NCI-H187 (cell line): ENCODE measurements at places on chromosomes 12 and 14.

GRCh38 chr12:38269897-38270296 lies 46.7 kb upstream of the ALG10B start:
- no peak for DNase-seq

DNA sequence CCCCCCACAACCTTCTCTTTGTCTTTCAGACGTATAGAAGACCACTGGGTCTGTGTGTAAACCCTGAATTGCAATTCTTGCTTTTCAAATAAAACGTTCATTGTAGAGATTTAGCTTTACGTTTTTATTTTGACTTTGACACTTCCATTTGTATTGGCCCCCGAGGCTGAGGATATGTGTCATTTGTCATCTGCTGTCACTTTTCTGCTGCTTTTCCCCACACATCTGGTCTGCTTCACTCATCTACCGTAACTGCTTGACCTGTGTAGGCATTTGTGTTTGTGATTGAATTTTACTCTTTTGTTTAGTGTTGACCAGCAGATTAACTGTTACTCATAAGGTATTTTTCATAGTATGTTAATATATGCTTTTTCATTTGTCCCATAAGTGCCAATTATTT lies 157.2 kb upstream of the SYT10 start:
- no peak for DNase-seq

DNA sequence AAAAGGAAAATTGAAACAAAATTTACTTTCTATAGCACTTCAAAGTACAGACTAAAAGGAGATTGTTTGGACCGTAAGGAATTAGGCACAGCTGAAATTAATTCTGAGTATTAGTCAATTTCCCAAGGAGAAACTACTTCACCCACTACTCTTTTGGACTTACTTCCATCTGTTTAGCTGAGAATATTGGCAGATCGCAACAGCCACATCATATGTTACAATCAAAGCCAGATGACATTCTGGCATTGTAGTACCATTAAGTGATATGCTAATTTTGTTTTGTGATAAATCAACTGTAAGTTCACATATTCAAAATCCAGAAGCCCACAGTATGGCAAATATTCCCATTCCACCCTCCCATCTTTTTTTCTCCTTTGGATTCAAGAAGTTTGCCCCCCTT lies 47.1 kb upstream of the ANKS1B start:
- no peak for DNase-seq

- DNase-seq: no peak
These were observed 6.8 kb upstream of the TMED10 start for GRCh38 chr14:75183225-75183624.

DNA sequence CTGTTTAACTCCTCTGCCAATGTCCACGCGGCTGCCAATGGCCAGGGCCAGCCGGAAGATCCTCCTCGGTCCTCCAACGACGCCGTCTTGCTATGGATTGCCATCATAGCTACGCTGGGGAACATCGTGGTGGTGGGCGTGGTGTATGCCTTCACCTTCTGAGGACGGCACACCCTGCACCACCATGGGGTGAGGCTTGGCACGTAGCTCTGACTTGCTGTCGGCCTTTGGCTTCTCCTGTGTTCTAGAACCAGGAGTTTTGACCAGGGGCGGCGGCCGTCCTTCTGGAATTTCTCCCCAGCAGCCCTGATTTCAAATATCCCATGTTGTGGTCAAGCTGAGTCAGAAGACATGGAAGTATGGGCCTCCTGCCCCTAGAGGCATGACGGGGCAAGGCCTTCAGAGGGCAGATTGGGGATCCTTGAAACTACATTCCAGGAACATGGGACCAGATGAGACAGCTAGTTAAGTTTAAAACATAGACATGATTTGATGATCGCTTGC lies 47.5 kb downstream of the C14orf132 start:
- DNase-seq: no peak

- DNase-seq: no peak
These were observed 6.5 kb downstream of the OLR1 start for GRCh38 chr12:10165421-10165820.

- DNase-seq: no peak
These were observed 303.1 kb upstream of the SOX5 start for GRCh38 chr12:24252602-24253001.

GRCh38 chr14:50520947-50521815 lies 11.2 kb downstream of the MAP4K5 start:
- no peak for DNase-seq

GRCh38 chr14:100634026-100634425 lies 46.8 kb upstream of the BEGAIN start:
- DNase-seq: no peak

- no peak for DNase-seq
These were observed 29.0 kb downstream of the MOAP1 start for GRCh38 chr14:93155667-93156066.

DNA sequence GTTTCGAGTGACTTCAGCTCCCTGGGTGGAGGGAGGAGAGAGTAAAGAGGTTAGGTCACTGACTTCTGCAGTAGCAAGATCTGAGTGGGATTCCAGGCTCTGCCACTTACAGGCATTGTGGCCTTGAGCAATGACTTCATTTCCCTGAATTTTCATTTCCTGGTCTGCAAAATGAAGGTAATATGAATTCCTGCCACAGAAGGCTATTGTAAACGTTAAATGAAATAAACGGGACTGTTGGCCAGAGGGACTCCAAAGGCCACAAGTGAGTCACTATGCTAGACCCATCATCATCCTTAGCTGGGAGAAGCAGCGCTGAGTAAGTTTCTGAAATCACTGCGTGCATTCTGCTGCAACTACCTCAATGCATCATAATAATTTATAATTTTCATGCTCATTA lies 807.8 kb downstream of the AACS start:
- no peak for DNase-seq

GRCh38 chr12:34390846-34391700 lies 368.8 kb downstream of the ALG10 start:
- DNase-seq: no peak

DNA sequence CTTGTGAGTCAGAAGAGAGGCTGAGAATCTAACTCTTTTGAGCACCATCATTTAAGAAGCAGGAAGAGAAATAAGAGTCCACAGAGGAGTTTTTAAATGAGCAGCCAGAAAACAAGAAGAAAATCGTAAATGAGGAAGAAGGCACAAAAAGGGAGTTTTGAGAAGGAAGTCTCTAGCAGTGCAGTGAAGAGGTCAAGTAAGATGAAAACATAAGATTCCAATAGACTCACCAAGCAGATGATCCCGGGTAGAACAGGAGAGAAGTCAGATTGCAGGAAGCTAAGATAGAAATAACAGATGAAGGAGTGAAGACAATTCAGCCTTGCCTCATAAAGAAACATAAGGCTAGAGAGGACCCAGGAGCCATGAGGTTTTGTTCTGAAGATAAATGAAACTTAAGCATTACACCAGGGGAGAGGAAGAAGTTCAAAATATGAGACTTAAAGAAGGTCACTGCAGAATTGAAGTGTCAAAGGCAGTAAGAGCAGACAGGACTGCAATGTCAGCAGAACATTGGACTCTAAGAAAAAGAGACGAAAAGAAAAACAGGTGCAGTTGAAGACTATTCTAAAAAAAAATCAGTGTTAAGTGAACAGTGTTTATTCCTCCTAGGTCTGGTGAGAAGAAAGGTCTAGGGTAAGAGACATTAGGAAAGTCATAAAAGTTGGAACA lies 229.0 kb downstream of the SEC23A start:
- no peak for DNase-seq

- no peak for DNase-seq
These were observed 53.8 kb downstream of the VCPKMT start for GRCh38 chr14:50062438-50063085.

DNA sequence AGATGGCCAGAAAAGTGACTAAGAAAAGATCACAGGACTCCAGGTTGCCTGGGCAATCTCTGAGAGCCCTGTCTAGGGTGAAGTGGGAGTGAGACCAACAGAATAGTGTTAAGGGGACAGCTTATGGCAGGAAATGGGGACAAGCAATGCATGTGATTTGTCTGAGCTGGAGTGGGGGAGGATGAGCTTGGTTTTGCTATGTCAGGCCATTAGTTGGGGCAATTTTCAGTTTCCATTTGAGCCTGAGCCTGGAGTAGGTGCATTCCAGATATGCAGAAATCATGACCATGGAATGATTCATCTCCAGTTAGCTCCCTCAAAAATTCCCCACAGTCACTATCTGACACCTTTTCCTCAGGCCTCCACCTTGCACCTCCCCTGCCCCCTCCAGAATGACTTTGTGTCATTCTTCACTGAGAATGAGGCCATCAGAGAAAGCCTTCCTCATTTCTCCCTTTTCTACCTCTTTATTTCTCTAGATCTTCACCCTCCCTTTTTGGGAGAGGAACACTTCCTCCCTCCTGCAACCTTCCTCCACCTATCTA lies 150.9 kb upstream of the PLEKHG7 start:
- no peak for DNase-seq

GRCh38 chr14:46988312-46988711 lies 336.7 kb upstream of the RPL10L start:
- DNase-seq: no peak
